Amniotic stem cell (primary cell): ENCODE measurements at places on chromosomes 13 and 19.

DNA sequence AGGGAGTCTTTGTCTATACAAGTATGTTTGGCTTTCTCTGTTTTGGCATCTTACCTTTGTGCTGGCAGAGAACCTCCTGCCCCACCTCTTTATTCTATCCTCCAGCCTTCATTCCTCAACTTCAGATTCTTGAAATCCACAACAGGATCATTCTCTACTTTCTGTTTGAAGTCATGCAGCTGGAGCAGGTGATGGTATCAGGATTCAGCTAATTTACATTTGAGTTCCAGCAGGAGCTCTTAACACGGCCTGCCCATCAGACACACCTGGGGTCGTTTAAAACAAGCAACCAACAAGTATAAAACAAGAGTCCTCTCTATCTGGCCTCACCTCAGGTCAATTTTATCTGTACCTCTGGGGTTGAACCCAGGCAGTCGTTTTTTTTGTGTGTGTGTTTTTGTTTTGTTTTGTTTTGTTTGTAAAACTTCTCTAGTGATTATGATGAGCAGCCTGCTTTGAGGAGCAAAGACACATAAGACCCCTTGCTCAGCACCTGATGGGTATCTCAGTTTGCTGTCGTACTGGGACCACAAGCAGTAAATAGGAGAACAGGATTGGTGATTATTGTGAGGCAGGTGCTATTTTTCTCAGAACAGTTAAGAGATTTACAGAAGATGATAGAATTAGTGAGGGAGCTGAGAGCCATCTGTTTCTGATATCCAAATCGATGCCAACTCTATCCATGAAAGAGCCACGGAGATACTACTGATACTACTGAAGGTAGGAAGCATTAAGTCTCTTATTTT is 78.4 kb downstream of the GPC6 start:
- no peak for DNase-seq

GRCh38 chr13:111528513-111528912 is 208.1 kb downstream of the TEX29 start:
- no peak for DNase-seq

DNA sequence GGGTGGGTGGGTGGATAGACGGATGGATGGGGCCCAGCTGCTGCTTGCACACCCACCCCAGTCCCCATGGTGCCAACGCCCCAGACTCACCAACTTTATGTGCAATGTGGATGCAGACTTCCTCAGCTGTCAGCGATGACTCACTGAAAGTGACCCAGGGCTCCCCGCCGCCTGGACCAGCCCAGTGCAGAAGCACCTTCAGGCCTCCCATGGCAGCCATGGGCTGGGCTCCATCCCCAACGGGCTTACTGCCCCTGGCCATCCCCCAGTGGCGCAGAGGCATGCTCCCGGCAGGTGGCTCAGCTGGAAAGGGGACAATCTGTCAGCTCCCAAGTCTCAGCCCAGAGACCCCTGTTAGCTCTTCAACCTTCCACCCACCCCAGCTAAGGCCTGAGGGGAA is 2.2 kb downstream of the TYK2 start:
- no peak for DNase-seq

GRCh38 chr19:31329819-31330218 is 19.4 kb downstream of the TSHZ3 start:
- DNase-seq = no peak
